Mesenteric fat pad (tissue), 1 donor: ENCODE measurements at places on chromosomes 5 and 9. TPM values are rescaled to one million over a fixed set of nuclear protein-coding genes. Genes with fewer than 3 reads are reported as not detected.

GRCh38 chr9:94786586-94786985 is 60.1 kb downstream of the AOPEP start:
- peak; percentile 60 for DNase-seq

DNA sequence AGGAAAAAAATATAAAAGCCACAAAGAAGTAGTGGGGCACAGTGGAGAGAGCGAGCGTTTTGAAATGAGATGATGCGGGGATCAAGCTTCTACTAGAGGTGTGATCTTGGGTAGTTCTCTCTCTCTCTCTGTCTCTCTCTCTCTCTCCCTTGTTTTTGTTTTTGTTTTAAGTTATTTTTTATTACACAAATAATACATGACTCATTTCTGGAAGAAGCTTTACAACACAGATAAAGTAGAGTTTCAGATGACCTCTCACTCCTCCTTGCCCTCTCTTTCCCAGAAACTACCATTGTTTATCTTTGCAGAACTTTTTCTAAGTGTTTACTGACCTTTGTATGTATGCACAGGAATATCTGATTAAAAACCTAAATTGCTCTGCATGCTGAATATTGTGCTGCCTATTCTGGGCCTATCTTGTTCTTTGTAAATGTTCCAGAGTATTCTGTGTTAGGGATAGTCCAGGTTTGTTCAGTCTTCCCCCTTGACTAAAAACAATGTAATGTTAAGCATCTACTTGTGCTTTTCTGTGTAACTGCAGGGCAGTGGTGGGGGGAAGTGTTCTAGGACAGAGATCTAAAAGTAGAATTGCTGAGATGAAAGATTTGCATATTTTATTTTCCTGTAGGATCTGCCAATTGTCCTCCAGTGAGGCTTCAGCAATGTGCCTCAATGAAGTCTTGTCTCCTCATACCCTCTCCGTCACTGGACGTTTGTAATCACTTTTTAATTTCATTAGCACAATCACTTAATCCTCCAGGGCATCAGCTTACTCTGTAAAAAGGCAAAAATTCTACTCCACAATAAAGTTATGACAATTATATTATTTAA is 52.0 kb downstream of the FYB1 start:
- no peak for DNase-seq

GRCh38 chr9:109722007-109722406 is 58.0 kb upstream of the PALM2AKAP2 start:
- DNase-seq, result no peak

DNA sequence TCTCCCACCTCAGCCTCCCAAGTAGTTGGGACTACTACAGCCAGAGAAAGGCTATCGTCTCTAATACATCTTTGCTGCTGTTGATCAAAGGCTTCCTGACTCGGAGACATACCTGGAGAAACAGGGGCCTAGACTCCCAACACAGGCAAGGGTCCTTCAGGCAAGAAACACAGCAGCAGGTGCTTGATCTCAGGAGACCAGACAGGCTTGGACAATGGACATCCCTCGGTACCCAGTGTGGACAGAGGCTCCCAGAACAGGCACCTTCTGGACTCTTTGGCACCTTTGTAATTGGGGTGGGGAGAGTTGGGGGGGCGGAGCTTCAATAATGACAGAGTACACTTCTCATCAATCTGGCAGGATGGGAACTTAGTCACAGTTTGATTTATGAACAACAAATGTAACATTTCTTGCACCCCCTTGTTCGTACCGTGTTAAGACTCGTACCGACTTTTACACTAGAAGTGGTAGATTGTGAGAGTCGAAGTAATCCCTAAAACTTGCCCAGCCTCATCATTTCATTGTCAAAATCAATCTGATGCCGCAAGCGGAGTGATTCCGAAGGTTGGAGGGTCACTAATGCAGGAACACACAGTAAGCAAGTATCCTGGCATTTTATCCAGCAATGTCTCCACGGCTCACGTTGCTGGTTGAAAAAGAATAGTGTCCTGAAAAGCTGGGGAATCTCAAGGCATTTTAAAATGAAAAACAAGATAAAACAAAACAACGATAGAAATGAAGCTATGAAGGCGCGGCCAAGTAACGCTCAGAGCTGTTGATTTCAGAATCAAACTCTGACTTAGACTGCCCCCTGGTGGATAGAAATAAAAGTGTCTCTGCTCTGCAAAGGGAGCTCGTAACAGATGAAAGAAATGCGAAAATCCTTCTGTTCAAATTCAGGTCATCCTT is 46.4 kb upstream of the STK32A start:
- DNase-seq, result no peak

DNA sequence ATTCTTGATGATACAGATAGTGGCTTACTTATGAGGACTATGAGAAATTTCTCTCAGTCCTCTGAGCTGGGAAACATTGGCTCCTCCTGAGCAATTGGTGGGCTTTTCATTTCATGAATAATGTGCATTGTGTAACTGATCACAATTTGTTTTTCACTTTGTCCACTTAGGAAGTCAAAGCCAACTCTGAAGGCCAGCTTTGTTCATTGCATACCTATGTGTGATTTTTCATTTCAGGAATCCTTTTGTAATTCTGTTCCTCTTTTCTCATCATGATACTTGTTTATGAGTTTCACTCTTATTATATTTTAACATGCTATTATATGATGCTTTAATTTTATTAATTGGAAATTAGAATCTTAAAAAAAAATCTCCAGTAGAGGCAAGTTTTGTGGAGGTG is 483.0 kb downstream of the EBF1 start:
- DNase-seq, result no peak

GRCh38 chr9:2298217-2298616 is 283.1 kb downstream of the SMARCA2 start:
- DNase-seq, result no peak

DNA sequence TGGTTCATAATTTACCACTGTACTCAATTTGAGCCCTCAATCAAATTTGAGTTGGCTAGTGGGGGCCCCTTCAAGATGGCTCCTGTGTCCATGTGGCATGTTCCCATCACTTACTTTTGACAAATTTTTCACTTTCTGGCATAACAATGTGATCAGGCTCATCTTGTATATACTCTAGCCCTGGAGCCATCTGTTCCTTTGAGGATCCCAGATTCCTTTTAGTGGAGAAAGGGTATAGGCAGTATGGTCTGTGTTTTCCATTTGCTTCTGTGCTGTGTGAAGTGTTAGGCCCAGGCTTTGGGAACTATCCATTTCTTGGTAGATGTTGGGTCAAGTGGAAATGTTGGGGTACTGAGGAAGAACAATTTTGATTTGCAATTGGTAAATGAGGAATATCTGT is 45.7 kb downstream of the SH3GL2 start:
- DNase-seq, result no peak

DNA sequence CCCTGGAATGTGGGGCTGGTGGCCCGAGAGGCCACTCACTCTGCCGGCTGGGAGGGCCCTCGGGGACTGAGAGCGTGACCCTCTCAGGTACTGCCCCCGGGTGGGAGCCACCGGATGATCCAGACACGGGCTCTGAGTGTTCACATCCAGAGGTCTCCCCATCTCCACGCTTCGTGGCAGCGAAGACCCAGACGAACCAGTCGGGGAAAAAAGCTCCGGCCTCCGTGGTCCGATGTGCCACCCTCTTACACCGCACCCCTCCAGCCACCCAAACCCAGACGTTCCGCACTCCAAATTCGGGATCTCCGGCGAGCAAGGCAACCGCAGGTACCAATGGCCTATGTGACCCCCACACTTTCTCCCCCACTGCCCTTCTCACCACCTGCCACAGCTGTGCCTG is 49.5 kb downstream of the AMBP start:
- peak; percentile 89 for DNase-seq

DNA sequence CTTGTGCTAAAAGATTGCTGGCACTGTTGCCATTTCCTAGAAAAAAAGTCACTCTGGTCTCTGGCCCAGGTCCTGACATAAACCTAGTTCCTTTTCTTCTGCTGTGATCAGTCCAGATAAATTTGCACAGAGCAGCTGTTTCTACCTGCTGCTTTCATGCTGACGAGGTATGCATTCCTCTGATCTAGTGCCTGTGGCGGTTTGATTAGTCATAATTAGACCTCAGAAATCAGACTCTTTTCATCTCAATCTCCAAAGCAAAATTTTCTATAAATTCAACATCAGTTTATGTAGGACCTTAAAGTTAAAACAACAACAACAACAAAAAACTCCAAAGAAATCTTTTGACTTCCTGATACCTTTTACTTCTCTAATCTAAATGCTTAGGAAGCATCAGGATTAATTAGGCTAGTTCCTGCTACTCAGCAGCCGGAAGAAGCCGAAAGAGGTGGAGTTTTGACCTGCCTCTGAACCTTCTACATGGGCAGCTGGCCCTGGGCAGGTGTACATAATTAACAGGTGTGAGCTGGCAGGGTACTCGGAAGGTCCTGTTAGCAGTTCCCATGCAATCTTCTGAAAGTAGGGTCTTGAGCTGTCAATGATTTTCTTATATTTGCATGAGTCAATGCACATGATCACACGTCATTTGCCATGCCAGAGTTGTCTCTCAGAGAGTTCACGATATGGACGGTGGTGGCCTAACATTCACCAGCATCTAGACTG is 83.3 kb upstream of the CCDC112 start:
- no peak for DNase-seq

GRCh38 chr9:115234094-115234493 is 116.1 kb upstream of the TNC start:
- no peak for DNase-seq

DNA sequence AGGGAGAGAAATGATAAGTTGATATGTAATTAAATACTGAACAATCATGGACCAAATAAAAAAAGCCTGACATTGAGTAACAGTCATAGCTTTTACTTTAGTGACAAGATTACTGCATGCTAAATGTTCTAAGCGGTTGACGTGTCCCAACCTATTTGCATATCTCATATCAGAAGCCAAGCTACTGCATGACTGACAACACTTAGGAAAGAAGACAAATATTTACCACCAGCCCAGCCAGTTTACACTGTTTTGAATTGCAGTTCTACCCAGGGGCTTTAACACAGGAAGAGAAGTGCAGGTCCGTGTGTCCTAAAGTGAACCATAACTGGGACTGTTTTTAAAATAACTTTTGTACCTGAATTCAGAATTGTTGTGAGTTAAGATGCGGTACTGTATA is 219.9 kb downstream of the PRDM9 start:
- DNase-seq, result no peak

DNA sequence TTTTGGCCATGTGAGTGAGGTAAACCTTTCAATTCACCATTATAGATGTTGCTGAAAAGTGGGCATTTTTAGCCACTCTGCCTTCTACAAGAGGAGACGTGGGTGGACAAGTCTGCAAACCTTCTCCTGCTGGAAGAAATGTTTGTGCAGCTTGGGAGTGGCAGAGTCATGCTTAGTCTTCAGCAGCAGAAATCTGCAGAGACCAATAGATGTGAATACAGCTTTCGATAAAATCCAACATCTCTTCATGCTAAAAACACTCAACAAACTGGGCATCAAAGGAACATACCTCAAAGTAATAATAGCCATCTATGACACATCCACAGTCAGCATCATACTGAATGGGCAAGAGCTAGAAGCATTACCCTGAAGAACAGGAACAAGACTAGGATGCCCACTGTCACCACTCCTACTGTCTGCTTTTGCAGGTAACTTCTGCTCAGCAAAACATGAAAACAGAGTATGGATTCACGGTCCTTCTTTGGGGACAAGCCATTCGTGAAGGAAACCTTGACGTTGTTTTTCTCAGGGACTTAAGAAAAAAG is 91.3 kb downstream of the RALGPS1 start:
- DNase-seq, result no peak

- DNase-seq, result no peak
Measured at GRCh38 chr9:106964822-106965525, 102.0 kb downstream of the ZNF462 start.

- DNase-seq, result no peak
Measured at GRCh38 chr5:124630767-124631704, 115.4 kb downstream of the ZNF608 start.

DNA sequence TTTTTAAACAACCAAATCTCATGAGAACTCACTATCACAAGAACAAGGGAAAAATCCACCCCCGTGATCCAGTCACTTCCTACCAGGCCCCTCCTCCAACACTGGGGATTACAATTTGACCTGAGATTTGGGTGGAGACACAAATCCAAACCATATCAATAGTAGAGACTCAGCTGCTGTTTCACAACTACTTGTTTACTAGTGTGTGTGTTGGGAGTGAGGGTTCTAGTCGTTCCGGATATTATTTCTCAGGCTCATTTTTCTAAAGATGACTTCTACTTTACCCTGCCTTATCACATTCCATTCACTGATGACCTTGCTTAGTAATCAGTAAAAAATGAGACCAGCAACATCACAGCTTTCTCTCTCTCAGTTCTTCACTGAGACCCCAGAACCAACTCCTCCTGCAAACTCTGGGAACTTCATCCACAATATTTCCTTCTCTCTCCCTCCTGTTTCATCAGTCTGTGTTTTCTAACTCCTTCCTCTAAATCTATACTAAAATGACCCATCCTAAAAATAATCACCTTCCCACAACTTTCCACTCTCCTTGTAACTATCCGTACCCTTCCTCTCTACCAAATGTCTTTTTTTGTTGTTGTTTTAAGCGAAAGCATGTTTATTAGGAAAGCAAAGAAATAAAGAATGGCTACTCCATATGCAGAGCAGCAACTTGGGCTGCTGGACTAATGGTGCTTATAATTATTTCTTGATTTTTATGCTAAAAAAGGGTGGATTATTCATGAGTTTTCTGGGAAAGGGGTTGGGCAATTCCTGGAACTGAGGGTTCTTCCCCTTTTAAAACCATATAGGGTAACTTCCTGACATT is 121.5 kb upstream of the SPRY4 start:
- no peak for DNase-seq

DNA sequence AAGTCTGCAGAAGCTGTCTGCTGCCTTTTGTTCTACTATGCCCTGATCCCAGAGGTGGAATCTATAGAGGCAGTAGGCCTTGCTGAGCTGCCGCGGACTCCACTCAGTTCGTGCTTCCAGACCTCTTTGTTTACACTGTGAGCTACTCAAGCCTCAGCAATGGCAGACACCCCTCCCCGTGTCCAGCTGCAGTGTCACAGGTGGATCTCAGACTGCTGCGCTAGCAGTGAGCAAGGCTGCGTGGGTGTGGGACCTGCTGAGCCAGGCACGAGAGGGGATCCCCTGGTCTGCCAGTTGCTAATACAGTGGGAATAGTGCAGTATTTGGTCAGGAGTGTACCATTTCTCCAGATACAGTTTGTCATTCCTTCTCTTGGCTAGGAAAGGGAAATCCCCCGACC is 99.6 kb downstream of the SLCO4C1 start:
- DNase-seq, result no peak

GRCh38 chr5:82163452-82164175 is 114.5 kb downstream of the RPS23 start:
- DNase-seq, result no peak

The ROR2 gene
- 9.5 TPM for total RNA-seq

The XRCC4 gene
- total RNA-seq, result 7.4 TPM

The LCN1 gene
- 2.3 TPM for total RNA-seq

The PHF2 gene
- total RNA-seq, result 23.0 TPM

The IRX4 gene
- total RNA-seq, result not detected

The ABHD17B gene
- 14.3 TPM for total RNA-seq
